ENCODE measurements at places on chromosomes 5 and 9.

GRCh38 chr5:16550316-16550952, 66.4 kb downstream of the RETREG1 start:
- peak; percentile 44 for ATAC-seq

DNA sequence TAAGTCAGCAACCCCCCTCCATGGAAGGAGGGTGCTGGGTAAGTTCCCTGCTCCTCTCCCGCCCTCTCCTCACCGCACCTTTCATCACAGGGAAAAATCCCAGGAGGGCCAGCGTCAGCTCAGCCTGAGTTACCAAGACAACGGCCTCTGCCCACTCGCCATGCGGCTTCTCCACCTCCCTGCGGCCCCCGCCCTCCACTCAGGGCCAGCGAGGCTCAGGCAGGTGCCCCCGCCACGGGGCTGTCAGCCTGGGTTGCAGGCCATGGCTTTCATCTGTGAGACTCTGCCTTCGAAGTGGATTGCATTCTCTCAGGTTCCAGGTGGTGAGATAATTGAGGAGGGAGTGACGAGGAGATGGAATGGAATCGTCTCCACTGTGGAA, 27.2 kb upstream of the LAMC3 start:
- no peak for ATAC-seq

- ATAC-seq, result no peak
Measured at GRCh38 chr5:74552101-74552500, 88.4 kb downstream of the ENC1 start.

DNA sequence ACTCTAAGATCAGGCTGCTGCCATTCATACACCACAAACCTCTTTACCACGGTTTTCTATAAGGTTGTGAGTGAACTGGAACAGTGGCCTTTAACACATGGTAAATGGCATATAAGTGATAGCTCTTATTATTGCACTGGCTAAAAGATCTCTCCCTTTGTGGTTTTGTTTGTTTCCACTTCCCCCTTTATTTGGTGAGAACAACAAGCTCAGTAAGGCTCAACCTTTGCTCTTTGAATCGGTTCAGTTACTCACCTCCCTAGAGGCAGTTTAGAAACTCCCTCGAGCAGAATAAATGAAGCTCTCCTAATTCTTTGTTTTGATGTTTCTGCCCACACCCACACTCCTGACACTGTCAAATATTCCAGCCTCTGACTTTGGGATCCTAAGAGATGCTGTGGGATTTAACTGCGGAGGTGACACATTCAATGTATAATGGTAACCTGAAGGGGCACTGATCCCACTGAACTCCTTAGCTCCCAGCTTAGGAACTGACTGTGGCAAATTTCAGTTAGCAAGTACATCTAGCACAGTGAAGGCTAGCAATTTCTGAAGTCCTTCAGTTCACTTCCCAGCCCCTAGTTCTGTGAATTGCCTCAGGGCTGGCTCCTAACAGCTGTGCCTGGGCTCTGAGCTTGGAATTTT, 22.5 kb upstream of the RAD23B start:
- peak; percentile 31 for ATAC-seq

- ATAC-seq, result no peak
Measured at GRCh38 chr5:72559866-72560766, 52.9 kb upstream of the ZNF366 start.

DNA sequence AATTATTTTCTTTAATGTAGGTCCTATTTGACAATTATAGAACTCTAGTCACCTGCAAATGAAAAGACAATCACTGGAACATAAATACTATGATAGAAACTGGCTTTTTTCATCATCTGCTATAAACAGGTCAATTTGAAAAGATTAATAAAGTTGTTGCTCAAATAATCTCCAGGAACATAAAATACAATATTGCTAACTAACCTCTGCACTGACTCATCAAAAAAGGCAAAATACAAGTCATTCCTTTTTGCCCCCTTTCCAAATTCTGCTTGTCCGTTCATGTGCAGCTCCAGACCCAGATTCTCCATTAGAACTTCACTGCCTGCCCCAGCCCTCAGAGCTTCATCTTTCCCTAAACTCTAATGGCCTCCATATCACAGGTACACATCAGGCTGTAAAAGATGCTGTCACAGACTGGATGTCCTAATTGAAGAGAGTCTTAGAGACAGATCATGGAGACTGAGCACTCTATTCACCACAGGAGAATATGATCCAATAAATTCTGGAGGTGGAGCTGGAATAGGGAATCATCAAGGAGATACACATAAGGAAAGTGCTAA, 1.6 kb downstream of the DCTN4 start:
- no peak for ATAC-seq

DNA sequence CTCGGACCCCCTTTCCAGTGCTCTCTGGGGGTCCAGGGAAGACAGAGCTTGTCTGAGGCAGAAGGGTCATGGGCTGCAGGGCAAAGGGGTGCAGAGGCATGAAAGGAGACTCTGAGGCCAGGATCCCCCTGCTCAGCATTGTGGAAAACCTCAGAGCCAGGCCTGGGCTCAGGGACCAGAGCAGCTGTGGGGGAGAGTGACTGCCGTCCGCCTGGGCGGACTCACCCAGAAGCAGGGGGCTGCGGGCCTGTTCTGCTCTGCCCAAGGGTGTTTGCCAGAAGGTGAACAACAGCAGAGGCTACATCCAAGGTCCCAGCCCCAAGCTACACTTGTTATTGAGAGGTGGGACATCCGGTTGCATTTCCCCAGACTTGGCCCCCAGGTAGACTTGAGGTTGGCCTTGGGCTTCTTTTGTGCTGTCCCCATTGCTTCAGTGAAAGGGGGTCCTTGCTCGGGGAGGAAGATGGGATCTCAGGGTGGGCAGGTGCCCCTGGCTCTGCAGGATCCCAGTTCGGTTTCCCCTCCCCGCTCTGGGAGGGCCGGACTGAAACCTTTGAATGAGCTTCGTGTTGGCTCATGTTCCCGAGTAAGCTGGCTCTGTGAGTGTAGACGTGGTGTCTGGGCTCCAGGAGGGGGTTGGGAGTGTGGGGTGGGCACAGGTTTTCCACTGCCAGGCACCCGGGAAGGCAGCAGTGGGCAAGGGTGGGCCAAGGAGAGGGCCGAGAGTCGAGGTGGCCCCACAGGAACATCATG, 92.1 kb downstream of the COL5A1 start:
- ATAC-seq, result no peak

DNA sequence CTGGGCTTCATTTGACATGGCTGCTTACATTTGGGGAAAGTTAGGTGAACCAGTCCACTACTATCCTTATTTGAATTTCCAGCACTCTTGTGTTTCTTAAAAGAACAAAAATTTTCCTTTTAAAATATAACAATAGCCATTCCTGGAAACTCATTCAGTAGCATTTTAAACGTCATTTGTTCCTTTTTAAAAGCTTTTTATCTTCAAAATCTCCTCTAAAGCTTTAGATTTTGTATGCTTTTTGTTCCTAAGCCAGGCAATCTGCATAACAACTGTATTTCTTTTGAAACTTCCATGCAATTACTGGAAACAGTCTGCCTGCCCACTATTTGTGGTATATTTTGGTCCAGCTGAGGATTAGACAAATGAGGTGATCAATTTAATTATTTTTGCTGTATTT, 172.2 kb upstream of the PLCXD3 start:
- no peak for ATAC-seq

- no peak for ATAC-seq
Measured at GRCh38 chr5:174313615-174314014, 268.1 kb downstream of the NSG2 start.

DNA sequence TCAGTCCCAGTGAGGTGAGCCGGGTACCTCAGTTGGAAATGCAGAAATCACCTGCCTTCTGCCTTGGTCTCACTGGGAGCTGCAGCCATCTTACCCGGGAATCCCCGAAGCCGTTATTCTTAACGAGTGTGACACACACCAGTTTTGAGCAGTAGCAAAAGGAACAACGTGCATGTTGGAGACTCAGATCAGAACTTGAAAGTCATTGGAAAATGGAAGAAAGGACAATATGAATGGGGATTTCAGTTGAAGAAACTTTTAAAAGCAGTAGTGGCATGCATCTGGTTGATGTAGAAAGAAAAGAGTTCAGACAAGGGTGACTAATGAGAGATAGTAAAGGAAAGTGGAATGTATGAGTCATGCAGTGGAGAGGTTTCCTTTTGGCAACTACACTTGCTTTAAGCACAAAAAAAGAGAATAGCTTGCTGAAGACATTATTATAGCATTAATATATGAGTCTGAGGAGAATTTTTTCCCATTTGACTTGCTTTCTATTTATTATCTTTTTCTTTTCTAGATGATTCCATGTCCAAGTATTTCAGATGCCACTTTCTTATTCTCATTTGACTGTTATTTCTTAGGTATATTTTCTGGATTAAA, 44.4 kb upstream of the ANKDD1B start:
- peak; percentile 95 for ATAC-seq

GRCh38 chr5:94830520-94830919, 212.1 kb downstream of the SLF1 start:
- ATAC-seq, result no peak

- ATAC-seq, result peak; percentile 93
Measured at GRCh38 chr9:33721674-33722358, 73.5 kb upstream of the PRSS3 start.

DNA sequence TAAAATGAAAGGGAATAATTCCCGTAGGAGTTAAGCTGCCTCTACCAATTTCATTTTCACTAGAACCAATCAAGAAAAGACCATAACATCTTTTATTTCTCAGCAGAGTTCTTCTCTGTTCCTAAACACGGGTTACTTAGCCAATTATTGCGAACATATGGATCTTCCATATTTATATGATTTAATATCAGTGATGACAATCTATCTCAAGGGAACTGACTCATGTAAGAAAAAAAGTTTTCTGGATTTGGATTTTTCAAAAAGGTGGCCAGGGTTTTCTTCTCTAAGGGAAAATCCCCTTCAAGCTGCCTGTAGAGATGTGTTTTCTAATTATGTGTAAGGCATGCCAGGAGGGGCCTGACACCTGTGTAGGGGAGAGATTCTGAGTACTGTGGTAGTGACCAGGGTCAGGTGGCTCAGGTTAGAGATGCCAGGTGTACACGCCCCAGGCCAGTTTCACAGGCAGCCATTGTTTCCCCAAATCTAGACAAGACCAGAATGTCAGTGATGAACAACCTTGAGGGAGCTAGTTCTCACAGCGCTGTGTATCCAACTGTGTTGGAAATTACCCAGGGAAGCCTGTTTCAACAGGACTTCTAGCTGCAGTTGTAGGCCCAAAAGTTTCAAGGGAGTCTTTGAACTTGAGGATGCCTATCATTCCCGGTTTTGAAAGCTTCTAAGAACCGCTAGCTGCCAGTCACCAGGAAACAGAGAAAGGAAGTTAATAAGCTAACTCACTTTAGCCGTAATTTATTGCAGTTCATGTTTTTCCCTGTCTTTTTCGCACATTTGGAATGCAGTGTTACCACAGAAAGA, 572.5 kb upstream of the RGMB start:
- ATAC-seq, result peak; percentile 71

- no peak for ATAC-seq
Measured at GRCh38 chr5:137407090-137407489, 92.0 kb downstream of the SPOCK1 start.

DNA sequence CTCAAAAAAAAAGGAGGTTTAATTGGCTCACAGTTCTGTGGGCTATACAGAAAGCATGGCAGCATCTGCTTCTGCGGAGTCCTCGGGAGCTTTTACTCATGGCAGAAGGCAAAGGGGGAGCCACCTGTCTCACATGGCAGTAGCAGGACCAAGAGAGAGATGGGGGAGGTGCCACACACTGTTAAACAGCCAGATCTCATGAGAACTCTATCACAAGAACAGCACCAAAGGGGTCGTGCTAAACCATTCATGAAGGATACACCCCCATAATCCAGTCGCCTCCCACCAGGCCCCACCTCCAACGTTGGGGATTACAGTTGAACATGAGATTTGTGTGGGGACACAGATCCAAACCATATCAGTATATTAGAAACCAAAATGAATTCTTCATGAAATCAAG, 28.3 kb upstream of the CXXC5 start:
- no peak for ATAC-seq

GRCh38 chr5:67437905-67438845, 241.6 kb upstream of the CD180 start:
- ATAC-seq, result no peak

- peak; percentile 39 for ATAC-seq
Measured at GRCh38 chr5:17406423-17406838, 91.6 kb upstream of the TAF11L2 start.

DNA sequence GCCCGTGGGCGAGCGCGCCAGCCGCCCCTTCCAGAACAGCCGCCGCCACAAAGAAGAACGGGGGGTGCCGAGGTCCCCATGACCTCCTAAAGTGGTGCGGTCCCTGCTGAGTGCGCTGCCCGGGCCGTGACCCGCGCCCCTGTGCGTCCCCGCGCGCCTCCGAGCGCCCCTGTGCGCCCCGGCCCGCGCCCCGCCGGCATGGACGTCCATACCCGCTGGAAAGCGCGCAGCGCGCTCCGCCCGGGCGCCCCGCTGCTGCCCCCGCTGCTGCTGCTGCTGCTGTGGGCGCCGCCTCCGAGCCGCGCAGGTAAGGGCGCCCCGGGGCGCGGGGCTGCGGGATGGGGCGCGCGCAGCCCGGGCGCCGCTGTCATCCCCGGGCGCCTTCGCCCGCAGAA, 384 bp downstream of the COL5A1 start:
- ATAC-seq, result peak; percentile 6

GRCh38 chr5:67234671-67235176, 38.1 kb upstream of the CD180 start:
- peak; percentile 52 for ATAC-seq

DNA sequence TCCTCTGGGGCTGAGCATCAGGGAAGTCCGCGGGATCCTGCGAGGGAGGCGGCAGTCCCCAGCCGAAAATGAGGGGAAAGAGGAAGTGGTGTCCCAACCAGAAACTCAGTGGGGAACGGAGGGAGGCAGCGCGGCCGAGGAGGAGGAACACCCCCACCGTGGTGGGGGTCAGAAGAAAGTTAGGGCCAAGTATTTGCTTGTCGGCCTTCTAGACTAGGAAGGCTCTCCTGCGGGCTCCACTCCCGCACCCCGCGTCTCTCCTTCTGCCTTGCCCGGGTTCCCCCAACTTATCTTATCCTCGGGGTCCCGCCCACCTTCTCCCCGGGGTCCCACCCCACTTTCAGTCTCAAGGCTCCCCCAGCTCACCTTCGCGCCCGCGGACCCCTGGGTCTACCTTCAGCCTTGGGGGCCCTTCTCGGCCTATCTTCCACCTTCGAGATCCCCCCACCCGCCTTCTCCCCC, 557 bp upstream of the PHF2 start:
- peak; percentile 4 for ATAC-seq

DNA sequence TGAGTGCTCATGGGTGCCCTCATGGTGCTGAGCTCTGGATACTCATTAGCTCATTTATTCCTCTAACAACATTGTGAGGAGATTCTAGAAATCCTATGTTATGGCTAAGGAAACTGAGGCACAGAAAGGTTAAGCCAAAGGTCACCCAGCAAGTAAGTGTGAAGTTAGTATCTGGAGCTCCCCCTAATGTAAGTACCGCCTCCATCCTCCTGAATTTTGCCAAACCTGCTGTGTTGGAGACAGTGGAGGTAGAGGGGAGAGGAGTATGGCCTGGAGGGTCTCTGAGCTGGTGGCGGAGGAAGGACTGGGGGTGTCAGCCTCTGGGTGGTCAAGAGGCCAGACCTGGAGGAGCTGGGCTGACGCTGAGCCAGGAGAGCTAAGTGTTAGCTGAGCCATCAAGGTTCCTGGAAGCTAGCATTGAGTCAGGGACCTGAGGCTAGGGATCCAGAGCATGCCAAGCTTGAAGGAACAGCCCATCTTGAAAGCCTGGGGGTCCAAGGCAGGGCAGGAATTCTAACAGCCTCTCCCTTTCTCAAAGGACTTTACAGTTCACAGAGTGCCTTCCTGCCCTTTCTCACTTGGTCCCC, 114.8 kb downstream of the RGS3 start:
- no peak for ATAC-seq
